ELR (cell line): ENCODE measurements at places on chromosomes 5 and 9.

GRCh38 chr5:142481410-142481809 is 156.6 kb upstream of the SPRY4 start:
- DNase-seq: no peak

GRCh38 chr9:90423661-90424193 is 218.9 kb downstream of the DIRAS2 start:
- DNase-seq: no peak

- no peak for DNase-seq
These were observed 15.5 kb upstream of the FSD1L start for GRCh38 chr9:105432247-105432842.

DNA sequence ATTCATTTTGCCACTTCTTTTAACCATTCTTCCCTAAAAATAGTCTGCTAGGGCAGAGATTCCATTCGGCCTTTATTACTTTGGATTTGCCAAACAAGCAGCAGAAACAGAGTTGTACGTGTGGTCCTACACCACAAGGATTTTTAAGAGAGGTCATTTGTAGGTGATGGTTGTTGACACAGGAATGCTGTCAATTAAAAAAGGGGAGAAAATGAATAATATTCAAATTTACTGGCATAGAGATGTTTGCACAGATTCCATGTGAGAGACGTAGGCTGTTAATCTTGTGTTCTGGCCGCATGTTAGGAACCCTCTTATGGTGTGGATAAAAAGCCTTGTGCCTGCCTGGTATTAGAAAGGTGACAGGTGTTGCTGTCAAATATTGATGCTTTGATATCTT is 34.9 kb downstream of the TRIO start:
- no peak for DNase-seq

DNA sequence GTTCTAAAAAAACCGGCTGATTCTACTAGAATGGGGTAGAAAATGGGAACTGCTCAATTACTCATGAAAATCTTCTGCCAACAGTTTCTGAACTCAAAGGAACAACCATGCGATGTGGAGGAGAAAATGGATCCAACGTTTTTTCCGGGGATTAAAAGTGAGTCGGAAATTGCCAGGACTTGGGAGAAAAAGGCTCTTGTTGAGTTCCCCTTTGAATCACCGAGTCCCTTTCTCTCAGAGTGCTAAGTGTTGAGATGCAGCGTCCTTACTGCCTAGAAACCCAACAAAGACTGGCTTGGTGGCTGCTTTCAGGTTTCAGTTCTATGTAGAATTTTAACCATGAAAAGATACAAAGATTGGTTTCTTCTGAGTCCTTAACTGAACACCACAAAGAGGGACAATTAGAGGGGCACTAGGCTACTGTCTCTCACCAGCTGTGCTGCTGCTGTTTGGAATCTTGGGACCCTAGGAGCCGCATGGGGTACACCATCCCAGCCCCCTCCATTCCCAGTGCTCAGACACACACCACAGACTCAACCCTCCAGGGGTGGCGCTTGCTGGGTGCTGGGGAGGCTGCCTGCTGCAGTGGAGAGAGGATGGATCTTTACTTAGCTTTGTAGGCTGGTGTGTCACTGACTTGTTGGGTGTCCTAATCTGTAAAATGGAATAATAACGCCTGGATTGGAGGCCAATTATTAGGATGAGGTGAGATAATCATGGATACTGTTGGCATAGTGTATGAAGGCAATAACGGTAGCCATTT is 21.5 kb upstream of the NEUROG1 start:
- no peak for DNase-seq

DNA sequence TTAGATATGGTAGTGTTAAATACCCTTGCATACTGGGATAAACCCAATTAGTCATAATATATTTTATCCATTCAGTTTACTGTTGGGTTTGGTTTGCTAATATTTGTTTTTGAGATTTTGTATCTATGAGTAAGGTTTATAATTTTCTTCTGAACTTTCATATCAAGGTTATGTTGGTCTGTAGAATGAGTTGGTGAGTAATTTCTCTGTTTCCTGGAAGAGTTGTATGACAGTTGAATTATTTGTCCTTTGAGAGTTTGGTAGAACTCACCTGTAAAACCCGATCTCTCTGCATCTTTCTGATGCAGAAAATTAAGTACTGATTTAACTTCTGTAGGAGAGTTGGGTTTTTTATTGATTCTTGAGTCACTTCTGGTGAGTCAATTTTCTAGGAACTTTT is 20.4 kb downstream of the DDX4 start:
- DNase-seq: no peak

- DNase-seq: no peak
These were observed 13.1 kb upstream of the HSD17B4 start for GRCh38 chr5:119439140-119439631.

DNA sequence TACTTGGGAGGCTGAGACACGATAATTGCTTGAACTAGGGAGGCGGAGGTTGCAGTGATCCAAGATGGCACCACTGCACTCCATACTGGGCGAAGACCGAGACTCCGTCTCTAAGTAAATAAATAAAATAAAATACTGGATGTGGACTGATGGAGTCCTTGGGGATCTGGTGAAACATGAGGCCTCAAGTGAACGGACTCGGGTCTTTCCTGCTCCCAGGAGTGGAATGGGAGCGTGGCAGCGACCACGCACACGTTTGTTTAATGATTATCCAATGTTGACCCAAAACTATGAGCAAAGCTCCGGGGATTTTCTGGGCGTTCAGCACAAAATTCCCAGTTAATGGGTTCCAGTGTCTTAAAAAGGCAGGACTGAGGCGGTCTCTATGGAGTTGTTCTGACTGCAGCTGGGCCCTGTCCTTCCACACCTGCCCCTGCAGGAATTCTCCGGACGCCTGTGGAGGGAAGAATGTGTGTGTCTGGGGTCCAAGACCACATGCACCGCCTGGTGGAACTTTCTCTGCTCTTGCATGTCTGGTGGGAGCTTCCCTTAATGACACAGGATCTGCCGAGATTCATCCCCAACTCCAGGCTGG is 26.6 kb downstream of the NEK6 start:
- DNase-seq: no peak

GRCh38 chr9:38208206-38208901 is 139.3 kb upstream of the SHB start:
- DNase-seq: no peak

DNA sequence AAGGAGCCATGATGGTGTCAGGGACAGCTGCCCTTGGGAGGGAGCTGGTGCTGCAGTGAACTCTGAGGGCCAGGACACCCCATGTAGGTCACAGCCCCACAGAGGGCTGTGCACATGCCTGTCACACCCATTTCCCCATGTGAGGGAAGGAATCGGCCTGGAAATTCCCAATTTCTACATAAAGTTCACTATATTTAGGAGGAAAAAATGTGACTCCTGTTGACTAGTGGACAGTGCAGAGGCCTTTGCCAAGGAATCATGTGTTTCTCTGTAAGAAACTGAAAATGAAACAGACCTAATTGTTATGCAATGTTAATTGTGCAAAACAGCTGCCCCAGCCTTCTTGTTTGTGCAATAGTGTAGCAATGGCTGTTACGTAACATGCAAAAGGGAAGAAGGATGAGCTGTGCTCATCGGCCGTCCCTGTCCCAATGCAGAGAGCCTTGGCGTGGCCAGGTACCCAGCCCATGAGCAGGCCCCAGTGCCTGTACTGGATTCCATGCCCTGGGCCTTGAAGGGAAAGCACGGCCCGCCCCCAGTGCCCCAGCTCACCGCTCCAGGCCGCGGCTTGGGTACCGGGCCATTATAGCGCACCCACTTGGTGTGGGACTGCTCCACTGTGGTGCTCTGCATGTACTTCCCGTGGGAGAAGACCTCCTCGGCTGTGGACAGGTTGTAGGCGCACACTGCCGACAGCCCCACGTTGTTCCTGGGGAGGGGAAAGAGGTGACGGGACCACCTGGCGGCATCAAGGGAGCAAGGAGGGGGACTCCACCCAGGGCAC is 70.0 kb downstream of the SECISBP2 start:
- DNase-seq: peak; percentile 12

DNA sequence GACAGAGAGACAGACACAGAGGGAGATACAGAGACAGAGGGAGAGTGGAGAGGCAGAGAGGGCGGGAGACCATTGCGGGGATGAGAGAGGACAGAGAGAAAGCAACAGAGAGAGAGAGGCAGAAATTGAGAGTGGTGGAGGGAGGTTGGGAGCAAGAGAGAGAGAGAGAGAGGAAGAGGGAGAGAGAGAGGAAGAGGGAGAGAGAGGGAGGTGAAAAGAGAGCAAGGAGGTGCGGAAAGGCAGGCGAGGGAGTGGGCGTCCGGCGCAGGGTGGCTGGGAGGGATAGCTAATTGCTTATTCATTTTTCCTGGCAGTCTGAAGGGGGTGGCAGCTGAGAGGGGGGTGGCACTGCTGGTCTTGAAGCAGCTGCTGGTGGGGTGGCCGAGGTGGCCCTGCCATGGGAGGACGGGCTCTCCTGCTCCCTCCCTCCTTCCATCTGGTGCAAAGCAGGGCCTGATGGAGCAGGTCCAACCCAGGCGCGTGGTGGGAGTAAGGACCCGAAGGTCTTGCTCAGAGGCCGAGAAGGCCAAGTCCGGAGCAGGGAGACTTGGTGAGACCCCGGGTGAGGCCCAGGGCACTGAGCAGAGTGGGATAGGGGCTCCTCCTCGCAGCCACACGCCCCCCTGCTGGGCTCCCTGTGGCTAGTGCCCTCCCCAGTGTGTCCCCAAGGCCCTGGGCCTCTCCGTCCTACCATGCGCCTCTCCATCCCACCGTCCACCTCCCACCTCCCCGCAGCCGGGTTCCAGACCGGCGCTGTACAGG is 25.3 kb upstream of the RNU6ATAC start:
- no peak for DNase-seq

GRCh38 chr5:128101676-128102075 is 18.1 kb downstream of the SLC12A2 start:
- no peak for DNase-seq

DNA sequence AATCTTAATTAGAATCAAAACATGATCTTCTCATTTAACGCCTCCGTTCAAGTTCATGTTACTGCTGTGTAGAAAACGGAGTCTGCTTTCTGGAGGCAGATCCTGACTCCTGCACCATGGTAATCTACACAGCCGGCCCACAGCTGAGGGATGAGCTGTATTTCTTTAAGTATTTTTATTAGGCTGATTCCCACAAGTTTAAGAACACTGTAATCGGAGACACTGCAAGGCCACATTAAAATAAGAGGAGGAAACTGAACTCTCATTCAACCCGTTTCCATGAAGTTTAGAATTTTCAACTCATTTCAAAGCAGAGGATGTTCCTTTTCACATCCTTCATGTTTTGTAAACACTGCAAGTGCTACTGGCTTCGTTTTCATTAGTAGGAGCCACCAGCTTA is 372.2 kb downstream of the NFIB start:
- peak; percentile 4 for DNase-seq

DNA sequence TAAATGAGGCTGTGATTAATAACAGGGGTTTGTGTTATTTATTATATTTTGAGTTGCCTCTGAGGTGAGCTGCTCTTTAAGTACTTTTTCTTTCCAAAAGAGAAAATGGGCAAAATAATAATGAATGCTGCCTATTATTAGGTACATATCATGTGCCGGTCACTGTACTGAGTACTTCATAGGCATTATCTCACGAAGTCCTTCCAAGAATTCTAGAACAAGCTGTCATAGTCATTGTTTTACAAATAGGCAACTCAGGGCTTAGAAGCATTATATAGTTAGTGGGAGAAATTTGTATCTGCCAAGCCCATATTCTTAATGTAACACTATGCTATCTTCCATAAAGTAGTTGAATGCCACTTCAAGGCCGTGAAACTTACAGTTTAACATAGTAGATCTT is 628.7 kb downstream of the CCDC171 start:
- no peak for DNase-seq

- peak; percentile 15 for DNase-seq
These were observed 53.0 kb upstream of the WWC1 start for GRCh38 chr5:168238463-168238862.

DNA sequence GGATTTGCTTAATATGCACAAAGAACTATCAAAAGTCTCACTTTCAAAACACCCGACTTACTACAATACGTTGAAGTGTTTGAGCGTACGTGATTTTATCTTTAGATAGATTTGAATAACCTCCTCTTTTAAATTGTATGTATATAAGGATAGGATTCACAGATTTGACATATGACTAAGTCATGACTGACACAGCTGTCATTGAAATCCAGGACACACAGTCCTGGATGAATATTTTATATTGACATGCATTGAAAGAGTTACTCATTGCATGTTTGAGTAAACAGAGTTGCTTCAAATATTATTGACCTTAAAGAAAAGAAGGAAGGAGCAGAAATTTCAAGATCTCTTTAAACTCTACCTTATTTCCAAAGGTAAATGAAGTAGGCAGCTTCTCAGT is 3.3 kb downstream of the MUSK start:
- DNase-seq: no peak

- DNase-seq: no peak
These were observed 254.4 kb downstream of the NDUFS4 start for GRCh38 chr5:53814819-53815218.

DNA sequence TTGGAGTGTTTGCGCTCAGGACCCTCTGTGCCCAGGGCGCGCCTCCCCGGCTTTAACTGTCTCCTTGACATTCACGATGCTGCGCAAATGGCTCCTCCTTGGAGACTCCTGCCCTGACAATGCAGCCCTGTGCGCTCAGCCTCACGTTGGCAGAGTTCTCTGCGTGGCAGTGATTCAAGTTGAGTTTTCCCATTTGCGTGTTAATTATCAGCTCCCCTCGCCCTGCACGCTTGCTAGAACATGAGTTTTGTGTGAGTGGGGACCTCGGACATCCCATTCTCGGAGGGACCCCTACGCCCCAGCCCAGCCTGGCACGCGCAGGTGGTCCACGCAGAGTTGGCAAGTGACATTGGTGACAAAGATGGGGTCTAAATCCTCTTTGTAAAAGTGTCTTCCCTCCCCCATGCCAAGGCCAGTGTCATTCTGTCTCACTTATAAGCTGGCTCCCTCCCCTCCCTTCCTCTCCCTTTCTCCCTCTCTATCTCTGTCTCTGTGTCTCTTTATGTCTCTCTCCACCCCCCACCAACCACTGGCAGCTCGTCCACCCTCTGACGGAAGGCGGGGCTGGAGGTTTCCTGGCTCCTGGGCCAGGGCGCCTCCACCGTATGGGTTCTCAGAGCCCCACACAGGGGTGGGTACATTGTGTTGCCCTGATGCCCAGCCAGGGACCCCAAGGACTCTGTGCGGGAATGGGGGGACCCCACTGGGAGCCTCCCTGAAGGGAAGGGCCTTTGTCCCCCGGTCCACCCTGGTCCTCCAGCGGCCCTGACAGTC is 169.3 kb downstream of the OLFM1 start:
- no peak for DNase-seq

DNA sequence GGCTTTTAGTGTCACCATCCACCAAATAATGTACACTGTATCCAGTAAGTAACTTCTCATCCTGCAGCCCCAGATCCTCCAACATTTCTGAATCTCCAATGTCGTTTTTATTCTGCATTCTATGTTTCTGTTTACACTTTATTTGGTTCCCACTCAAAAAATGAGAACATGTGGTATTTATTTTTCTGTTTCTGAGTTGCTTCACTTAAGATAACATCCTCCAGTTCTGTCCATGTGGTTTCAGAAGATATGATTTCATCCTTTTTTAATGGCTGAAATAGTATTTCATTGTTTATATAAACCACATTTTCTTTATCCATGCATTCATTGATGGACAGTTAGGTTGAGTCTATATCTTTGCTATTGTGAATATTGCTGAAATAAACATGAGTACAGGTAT is 677.3 kb upstream of the FTMT start:
- no peak for DNase-seq
